DMS153 (cell line): ENCODE measurements at places on chromosomes 1 and 21.

DNA sequence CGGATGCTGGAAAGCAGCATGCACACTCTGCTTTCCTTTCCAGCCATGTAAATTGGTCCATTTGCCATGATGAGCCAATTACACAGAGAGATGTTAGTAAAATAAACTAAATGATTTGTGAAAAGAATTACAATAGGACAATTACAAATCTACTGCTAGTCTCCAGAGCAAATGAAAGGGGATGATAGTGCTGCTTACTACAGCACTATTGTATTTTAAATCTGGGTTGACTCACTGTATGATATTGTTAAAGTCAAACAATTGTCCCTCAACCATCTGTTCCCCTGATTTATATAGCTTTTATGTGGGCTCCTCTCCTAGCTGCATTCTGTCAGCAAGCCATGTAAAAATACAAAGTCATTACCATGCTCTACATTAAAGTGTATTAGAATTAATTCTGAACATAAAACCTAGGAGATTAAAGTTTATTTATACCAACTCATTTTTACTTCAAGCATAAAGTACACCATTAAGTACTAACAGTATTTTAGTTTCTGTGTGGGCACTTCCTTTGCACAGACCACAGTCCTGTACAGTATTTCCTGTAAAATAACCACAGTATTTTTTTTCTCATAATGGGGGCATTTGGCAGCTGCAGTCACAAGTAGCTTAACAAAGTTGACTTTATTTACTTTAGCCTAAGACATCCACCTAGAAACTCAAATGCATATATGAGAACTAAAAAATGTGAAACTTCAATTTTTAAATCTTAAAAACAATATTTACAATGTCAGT is 135.8 kb downstream of the VAV3 start:
- DNase-seq: no peak

GRCh38 chr1:176696109-176696508 is 233.1 kb downstream of the PAPPA2 start:
- DNase-seq: peak; percentile 99

DNA sequence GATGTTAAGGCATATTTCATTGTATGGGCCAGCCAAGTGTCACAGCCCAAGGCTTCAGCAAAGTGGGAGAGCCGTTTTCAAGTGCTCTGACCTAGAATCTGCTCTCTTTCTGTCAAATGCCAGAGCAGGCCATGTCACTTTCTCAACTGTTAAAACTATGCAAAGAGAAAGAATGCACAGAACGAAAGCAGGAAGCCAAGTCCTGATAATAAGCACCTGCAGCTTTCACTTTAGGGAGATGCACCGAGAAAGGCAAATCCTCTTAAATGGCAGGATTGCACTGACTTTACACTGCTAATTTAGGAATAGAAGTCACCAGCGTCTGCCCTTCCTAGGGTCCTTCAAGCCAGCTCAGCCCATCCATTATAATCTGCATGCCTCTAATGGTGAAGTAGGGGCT is 49.2 kb upstream of the NTPCR start:
- no peak for DNase-seq

DNA sequence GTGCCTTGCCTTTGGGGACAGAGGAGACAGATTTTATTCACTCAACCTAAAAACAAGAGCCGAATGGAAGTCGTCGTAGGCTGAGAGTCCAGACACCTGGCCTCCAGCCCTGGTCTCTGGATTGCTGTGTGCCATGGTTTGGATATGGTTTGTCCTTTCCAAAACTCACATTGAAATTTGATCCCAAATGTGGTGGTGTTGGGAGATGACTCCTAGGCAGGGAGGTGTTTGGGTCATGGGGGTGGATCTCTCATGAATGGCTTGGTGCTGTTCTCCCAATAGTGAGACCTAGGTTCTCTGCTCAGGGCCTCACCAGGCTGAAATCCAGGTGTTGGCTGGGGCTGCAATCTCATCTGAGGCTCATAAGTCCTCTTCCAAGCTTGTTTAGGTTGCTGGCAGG is 75.5 kb downstream of the FOXD2 start:
- DNase-seq: no peak

GRCh38 chr21:41124641-41125201 is 43.2 kb upstream of the BACE2 start:
- no peak for DNase-seq

DNA sequence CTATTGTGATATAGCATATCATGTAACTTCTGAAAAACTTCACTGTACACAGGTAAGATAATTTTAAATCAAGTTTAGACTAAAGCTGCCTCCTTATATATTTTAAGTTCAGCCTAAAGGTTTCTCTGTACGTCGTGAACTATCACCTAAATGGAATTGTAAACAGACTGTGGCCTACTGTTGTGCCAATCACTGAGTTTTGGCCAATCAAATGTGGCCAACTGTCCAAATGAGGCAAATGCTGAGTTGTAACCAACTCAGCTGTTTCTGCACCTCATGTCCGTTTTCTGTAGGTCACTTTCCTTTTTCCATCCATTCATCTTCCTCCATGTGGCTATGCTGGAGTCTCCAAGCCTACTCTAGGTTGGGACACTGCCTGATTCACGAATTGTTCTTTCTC is 63.7 kb upstream of the ST6GALNAC3 start:
- DNase-seq: no peak

DNA sequence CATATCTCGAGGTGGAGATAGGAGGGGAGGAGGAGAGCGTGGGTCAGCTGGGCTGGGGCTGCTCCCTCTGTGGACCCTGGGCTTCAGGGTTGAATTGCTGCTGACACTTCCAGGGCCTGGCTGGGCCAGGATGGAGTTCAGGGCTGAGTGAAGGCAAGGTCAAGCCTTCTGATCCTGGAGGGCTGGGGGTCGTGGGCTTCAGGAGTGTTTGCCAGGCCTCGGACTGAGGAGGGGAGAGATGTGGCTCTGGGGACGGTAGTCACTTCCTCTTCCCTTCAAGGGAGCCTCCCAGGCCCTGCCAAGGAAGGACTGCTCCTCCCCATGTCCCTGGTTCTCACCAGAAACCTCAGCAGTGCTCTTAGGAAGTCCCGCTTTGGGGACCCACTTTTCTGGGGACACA is 12.1 kb upstream of the FAM131C start:
- DNase-seq: no peak

GRCh38 chr1:47441450-47442106 is 3.7 kb downstream of the FOXD2 start:
- no peak for DNase-seq

DNA sequence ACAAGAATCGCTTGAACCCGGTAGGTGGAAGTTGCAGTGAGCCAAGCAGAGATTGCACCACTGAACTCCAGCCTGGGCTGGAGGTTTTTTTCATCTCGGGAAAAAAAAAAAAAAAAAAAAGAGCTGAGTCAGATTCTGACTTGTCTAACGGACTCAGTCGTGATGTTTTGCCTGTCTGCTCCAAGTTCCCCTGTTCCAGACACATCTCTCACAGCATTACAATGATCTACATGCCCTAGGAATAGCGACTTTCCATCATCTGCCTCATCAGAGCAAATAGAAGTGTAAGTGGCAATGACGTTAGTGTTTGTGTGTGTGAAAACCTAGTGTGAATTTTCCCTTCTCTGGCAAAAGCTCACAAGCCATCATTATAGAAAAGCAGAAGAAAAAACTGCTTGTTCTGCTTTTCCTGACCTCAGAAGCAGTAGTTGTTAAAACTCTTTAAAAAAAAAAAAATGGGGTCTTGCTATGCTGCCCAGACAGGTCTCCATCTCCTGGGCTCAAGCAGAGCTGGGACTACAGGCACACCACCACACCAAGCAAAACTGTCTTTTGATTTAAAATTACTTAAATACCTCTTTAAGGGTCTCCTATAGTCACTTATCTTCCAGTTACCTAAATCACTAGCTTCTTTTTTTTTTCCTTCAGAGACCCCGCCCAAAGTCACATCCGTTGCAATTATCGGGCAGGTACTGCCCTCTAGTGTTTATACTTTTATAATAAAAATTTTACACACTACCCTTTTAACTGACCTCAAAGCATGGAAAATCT is 37.3 kb downstream of the PLEKHO1 start:
- peak; percentile 46 for DNase-seq

- DNase-seq: no peak
These were observed 20.5 kb downstream of the SZRD1 start for GRCh38 chr1:16387201-16388188.

DNA sequence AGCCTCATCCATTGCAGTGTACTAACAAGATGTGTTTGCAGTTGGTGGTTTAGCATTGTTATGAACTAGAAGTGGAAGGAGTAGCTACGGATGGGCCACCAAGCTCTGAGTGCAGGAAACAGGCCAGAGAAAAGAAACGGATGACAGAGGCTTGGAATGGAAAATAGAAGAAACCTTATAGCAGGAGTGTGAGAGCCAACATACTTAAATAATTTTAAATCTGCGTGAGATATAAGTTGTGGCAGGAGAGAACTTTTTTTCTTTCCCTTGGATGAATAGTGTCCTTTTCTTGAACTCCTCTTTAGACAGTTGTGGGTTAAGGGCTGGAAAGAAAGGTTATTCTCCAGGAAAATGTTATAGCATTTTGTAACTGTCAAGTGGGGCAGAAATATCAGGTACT is 54.2 kb downstream of the RGL1 start:
- DNase-seq: no peak

GRCh38 chr1:200740571-200741208 is 2.0 kb downstream of the CAMSAP2 start:
- DNase-seq: no peak

GRCh38 chr1:245129319-245130240 is 25.2 kb upstream of the KIF26B start:
- no peak for DNase-seq
